Suprapubic skin (tissue), 4 donors: ENCODE measurements at places on chromosomes 7 and 10.

DNA sequence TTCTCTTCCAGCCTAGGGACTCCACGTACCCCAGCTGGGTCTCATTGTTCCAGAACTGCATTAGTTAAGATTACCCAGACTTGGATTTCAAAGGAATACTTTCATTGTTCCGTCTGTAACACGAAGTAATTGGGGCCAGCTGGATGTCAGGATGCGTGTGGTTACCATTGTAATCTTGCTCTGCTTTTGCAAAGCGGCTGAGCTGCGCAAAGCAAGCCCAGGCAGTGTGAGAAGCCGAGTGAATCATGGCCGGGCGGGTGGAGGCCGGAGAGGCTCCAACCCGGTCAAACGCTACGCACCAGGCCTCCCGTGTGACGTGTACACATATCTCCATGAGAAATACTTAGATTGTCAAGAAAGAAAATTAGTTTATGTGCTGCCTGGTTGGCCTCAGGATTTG, 21.0 kb downstream of the LRRC17 start:
- no peaks in the 10 kb centered on the region for H3K27me3 ChIP-seq
- H3K4me1 ChIP-seq: peaks cover 6% of the 10 kb centered on the region
- no peak overlapping the region for H3K4me3 ChIP-seq
- H3K27ac ChIP-seq: peak overlapping the region; percentile 31
- peak; percentile 78 for DNase-seq
- no peaks in the 10 kb centered on the region for H3K36me3 ChIP-seq

GRCh38 chr10:4093438-4093837, 308.4 kb upstream of the KLF6 start:
- no peaks in the 10 kb centered on the region for H3K36me3 ChIP-seq
- H3K27ac ChIP-seq: no peak overlapping the region
- no peak overlapping the region for H3K4me3 ChIP-seq

GRCh38 chr7:138285129-138285528, 174.9 kb upstream of the TRIM24 start:
- no peak overlapping the region for H3K4me3 ChIP-seq
- DNase-seq: no peak
- no peaks in the 10 kb centered on the region for H3K36me3 ChIP-seq
- H3K4me1 ChIP-seq: no peaks in the 10 kb centered on the region
- no peak overlapping the region for H3K27ac ChIP-seq
- no peaks in the 10 kb centered on the region for H3K27me3 ChIP-seq

DNA sequence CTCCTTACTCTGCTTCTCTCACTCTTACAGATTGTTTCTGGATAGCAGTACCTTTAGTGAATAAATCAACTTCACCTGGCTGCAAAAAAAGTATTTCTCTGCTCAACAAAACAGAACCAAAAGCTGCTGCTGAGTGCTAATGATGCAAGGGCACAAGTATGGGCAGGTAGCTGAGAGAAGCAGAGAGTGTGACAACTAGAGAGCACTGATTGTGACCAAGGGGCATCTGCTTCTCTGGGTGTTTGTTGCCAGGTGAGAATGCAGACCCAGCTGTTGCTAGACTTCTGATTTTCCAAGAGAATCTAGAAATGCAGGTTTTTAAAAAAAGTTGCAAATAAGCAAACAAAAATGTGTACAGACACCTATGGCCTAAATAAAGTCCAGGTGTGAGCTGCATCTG, 25.3 kb upstream of the PPIF start:
- DNase-seq: no peak
- H3K4me3 ChIP-seq: no peak overlapping the region
- H3K4me1 ChIP-seq: peaks cover 48% of the 10 kb centered on the region
- no peak overlapping the region for H3K27ac ChIP-seq

DNA sequence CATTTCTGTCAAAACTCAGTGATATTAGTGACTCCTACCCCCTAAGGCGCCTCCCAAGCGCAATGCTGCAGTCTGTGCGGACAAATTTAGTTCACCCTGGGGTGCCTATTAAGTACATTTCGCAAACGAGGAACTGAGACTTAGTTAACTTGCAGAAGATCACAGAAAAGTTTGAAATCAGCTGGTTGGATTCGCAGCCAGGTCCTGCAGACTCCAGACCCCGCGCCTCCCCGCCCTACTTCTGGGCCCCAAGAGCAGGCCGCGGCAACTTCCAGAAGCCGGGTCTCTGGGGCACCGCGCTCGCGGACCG, 588 bp downstream of the CYREN start:
- H3K27ac ChIP-seq: peak overlapping the region; percentile 97
- H3K27me3 ChIP-seq: no peaks in the 10 kb centered on the region
- no peak for DNase-seq
- peaks cover 35% of the 10 kb centered on the region for H3K36me3 ChIP-seq

GRCh38 chr7:107715531-107715930, 28.4 kb upstream of the CBLL1 start:
- no peaks in the 10 kb centered on the region for H3K36me3 ChIP-seq
- H3K4me1 ChIP-seq: no peaks in the 10 kb centered on the region
- no peaks in the 10 kb centered on the region for H3K27me3 ChIP-seq

DNA sequence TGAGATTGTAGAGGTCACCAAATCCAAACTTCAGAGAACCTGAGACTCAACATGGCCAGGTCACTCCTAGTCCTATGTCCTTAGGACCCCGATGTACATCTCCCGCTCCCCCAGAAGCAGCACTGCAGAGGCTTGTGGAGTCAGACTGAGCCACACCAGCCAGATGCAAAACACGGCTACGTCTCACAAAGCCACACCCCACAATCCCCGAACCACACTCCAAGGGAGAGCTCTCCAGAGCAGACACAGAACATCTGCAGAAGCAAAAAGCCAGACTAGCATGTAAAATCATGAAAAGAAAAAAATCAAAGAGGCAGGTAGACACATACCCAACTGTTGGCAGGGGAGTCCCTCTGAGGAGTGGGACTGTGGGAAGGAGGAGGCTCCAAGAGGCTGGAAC, 104.9 kb downstream of the CTBP2 start:
- no peaks in the 10 kb centered on the region for H3K27me3 ChIP-seq
- H3K36me3 ChIP-seq: no peaks in the 10 kb centered on the region
- H3K4me1 ChIP-seq: peaks cover 57% of the 10 kb centered on the region
- no peak overlapping the region for H3K4me3 ChIP-seq

GRCh38 chr7:23470330-23471105, at the start of gene IGF2BP3:
Gene IGF2BP3 (minus strand): TSS chr7:23470491. CDS start chr7:23470110, 381 bp downstream.
- peaks cover 100% of the 10 kb centered on the region for H3K27me3 ChIP-seq
- H3K27ac ChIP-seq: no peak within 1 kb of the TSS
- peaks cover 53% of the 10 kb centered on the region for H3K4me1 ChIP-seq
- DNase-seq: no peak
- H3K36me3 ChIP-seq: no peaks in the 10 kb centered on the region
